ENCODE measurements at places on chromosomes 13 and 19.

DNA sequence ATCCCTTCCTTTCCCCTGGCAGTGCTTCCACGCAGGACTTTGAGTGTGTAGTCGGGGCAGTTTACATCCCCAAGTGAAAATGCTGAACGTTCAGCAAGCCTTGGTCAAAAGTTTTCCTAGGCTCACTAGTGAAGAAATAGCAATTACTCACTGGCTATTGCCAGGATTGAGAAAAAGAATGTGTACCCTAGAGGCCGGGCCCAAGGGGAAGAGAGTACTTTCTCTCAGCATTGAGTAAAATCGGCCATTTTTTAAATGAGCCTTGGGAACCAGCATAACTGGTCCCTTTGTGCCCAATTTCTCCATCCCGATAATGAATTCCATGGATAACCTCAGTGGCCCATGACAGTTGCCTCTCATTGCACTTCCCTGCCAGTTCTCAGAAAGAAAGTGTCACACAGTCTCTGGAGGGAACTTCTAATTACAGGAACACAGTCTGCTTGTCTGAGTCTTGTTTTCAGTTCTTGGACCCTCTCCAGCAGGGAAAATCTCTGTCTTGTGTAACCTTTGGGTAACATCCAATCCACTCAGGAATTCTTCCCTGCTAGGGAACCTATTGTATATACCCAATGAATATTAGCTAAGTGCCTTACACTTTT lies 7.3 kb upstream of the OR7D2 start:
- DNase-seq = no peak

DNA sequence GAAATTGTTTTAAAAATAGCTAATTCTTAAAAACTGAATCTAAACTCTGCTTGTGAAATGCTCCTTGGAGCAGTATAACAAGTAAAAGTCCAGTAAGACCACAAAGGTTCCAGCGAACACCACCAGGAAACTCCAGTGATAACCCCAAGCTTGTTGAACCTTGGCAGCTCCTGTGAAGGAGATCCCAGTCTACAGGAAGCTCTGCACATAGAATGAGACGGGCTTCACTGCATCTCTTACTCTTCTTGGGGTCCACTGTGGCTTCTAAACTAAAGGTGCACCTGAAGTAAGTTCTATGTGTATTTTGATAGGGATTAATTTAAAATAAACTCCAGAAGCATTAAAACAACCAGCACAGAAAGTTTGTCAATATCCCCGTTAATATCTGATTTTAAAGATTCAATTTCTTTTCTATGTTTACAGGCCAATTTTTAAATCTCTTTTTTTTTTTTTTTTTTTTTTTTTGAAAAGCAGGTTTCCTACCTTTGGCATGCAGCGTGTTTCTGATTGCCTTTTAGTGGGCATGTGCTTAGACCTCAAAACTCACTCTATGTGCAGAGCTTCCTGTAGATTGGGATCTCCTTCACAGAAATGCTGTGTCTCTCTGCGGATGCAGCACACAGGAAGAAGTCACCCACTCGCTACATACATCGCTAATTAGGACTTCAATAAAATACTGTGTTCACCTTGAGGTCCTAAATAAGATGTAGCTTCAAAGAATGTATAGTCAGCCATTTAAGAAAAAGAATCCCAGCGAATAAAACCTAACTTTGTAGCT lies 508.5 kb downstream of the KLF12 start:
- peak; percentile 61 for DNase-seq

DNA sequence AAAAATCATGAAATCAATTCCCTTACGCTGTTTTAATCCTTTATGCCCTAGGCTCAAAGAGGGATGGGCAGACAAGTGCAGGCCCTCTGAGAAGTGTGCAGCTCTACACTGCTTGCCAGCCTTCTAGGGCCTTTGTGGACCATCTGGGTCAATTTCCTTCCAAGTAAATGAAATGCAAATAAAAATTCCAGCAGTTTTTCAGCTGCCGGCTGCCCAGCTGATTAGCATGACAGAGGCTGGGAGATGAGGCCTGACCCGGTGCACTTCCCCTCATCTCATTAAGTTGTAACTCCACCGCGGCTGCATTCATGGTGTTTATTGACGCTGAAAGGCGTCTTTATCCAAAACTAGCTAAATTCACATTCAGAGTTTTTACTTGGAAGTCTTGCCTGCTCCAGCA lies 47.5 kb upstream of the GSX1 start:
- no peak for DNase-seq

GRCh38 chr19:6378041-6378440 lies 2.3 kb upstream of the PSPN start:
- no peak for DNase-seq

- no peak for DNase-seq
Measured at GRCh38 chr13:22108979-22109378, 438.1 kb downstream of the FGF9 start.

DNA sequence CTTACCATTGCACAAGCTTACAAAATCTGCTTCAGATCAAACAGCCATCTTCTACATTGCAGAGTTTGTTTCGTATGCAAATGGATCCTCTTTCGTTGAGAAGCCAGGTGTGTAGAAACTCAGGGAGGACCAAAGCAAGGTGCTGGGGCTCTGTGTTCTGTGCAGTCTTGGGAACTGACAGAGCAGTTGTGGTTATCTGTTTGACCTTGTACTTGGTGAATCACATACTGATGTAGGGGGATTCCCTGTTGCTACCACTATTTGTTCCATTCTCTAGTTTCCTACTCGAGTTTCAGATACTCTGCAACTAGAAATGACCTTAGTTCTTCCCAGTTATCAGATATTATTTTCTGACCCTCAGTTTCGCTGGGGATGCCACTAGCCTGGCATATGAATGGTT lies 95.2 kb upstream of the CLDN10 start:
- no peak for DNase-seq

GRCh38 chr19:40739871-40740703 lies 10.2 kb downstream of the ACTMAP start:
- DNase-seq = no peak

DNA sequence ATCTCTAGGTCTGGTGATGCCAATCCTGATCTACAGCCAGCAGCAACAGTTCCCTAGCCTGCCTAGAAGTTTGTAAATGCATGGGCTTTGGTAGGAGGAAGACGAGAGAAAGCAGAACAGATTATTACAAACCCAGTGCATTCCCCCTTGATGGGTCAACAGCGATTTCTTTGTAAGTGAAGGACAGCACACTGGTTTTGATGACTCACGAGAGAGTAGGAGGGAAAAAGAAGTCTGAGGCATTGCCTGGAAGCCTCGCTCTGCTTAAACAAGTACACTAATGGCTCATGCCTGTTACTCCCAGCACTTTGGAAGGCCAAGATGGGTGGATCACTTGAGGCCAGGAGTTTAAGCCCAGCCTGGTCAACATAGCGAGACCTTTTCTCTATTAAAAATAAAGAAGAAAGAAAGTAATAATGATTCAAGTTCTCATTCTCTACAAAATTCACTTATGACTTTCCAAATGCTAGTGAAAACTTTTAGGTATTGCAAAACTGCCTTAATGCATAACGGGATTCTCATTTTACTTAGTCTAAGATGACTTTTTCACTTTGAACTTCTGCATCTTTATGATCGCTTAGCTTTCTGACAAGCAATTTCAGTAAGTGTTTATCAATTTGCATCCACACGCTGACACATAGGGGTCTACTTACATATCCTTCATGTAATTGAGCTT lies 47.7 kb upstream of the USPL1 start:
- DNase-seq = no peak

GRCh38 chr13:64725492-64725891 lies 2504.6 kb downstream of the PCDH9 start:
- no peak for DNase-seq

DNA sequence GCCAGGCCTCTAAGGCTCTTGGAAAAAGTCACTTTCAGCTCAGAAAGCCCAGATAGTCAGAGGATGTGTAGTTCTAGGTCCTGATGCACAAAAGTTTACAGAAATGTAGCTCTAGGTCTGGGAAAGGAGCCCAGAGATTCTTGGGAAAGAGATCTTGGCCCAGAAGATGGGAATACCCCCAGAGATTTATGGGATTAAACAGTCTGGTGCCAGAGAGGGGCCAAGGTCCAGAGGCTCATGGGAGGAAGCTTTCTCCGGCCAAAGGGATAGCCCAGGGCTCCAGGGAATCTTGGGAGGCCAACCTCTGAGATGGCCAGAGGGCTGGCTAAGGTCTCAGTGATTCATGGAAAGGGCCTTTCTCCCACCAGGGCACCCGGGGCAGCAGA lies 15.2 kb downstream of the BCAT2 start:
- no peak for DNase-seq

- no peak for DNase-seq
Measured at GRCh38 chr13:113939944-113940297, 34.0 kb downstream of the C13orf46 start.

DNA sequence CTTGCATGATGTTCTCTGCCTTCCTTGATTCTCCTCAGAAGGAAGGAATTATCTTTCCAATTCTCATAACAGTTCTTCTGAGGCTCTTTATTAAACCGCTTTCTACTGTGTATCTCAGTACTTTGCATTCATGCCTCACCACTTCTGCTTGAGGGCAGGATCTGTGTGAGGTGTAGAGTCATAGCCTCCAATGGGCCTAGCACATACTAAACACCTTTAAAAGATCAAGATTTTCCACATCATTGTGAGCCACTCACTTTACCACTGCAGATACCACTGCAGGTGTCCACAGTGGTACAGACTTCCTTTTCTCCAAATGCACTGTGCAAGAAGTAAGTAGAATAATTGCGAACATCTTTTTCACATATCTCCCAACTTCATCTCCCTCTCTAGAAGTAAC lies 76.7 kb downstream of the NDFIP2 start:
- no peak for DNase-seq

DNA sequence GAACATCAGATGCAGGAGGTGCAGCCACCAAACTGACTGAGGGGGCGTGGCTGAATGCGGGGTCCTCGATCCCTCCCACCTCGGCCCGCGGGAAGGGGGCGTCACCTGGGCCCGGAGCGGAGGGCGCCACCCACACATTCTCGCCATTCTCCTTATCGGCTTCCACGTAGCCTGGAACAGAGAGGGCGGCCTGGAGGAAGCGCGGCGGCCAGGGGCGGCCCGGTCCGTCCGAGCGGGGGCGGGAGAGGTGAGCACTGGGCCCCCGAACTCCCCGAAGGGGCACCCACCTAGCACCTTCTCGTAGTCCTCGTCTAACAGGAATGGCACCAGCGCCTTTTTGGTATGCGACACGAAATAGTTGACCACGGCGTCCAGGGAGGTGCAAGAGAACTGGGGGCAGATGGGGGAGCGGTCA lies 11.8 kb downstream of the STAP2 start:
- peak; percentile 39 for DNase-seq

GRCh38 chr19:55146078-55146704 lies 2.8 kb downstream of the TNNT1 start:
- peak; percentile 16 for DNase-seq

DNA sequence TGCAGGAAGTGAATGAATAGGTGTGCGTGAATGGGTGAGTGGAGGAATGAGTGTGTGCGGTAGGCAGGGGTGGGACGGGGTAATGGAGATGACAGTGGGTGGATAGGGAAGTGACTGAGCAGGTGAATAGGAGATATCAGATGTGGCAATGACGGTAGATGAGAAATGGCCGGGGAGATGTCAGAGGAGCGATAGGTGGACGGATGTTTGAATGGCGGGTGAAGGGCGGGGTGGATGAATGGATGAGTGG lies 1.5 kb downstream of the TTC9B start:
- DNase-seq = no peak

GRCh38 chr19:14019100-14019499 lies 8.8 kb upstream of the RLN3 start:
- no peak for DNase-seq

GRCh38 chr13:66835040-66835628 lies 395.0 kb downstream of the PCDH9 start:
- no peak for DNase-seq

DNA sequence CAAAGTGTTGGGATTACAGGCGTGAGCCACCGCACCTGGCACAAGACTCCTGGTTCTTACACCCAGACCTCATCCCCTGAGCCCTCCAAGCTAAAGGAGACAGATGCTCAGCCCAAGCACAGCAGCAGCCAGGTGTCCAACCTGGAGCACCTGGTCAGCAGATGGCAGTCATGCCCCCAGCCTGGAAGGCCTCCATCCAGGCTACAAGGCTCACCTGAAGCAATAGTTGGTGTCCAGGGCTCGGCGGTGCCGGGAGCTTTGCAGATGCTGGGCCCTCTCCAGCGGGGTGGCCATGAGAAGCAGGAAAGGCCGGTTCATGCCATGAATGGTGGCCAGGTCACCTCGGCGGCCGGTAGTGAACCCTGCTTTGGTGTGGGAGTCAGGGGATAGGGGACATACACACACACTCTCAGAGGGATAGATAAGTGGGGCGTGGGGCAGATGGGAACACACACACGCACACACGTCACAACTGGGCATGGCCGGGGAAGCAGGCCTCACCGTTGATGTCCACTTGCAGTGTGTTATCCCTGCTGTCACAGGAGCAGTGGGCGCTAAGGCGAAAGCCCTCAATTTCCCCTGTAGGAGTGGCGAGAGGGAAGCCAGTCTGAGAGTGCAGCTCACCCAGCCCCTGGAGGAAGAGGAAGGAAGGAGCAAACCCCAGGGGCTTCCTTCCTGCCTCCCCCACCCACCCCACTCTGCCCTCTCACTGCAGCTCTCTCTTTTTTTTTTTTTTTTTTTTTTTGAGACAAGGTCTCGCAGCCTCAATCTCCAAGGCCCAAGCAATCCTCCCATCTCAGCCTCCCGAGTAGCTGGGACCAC lies 11.8 kb downstream of the TGFB1 start:
- peak; percentile 37 for DNase-seq

DNA sequence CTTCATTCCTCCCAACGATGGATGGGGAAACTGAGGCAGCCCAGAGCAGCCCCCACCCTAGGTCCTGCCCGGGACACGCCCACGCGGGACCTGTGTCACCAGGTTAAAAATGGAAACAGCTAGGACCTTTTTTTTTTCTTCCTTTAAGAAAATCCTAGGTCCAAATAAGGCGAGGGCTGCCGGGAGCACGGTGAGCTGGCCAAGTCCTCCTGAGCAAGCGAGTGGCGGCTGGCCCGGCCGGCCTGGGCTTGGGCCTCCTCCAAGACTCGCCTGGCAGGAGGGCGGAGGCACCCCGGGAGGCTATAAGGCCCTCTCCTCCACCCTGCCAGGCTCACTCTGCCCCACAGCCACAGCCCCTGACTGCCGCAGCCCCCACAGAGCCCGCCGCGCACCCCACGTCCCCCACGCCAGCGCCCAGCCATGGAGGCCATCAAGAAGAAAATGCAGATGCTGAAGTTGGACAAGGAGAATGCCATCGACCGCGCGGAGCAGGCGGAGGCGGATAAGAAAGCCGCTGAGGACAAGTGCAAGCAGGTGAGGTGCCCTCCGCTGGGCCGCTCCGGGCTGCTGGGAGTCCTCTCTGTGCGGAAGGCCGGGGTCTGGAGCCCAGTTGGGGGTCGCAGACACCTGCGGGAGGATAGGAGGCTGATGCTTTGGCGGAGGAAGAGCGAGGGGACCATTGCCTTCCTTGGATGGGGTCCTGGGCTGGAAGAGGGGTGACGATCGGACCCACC lies 8.9 kb upstream of the TPM4 start:
- no peak for DNase-seq

- peak; percentile 47 for DNase-seq
Measured at GRCh38 chr19:12783291-12783848, 7.9 kb upstream of the JUNB start.

Data from CD4-positive, alpha-beta T cell treated with Interleukin-21 for 1 hour (primary cell).